ENCODE measurements at places on chromosomes 12 and 14.

DNA sequence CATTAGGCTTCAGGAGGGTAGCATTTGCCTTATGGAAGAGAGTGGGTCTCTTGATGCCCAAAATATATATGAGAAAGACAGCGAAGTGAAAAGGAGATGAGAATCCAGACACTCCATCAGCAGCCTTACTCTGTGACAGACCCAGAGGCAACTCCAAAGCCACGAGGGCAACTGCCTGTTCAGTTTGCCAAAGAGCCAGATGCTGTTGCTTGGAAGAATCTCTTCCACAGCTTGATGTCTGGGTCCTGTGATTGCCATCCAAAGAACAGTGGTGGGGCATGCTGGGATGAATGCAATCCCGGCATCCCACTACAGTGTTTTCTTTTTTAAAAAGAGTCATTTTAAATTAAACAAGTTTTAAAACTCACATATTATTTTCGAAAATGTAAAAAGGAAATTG, 10.9 kb upstream of the OTX2 start:
- DNase-seq, result no peak

DNA sequence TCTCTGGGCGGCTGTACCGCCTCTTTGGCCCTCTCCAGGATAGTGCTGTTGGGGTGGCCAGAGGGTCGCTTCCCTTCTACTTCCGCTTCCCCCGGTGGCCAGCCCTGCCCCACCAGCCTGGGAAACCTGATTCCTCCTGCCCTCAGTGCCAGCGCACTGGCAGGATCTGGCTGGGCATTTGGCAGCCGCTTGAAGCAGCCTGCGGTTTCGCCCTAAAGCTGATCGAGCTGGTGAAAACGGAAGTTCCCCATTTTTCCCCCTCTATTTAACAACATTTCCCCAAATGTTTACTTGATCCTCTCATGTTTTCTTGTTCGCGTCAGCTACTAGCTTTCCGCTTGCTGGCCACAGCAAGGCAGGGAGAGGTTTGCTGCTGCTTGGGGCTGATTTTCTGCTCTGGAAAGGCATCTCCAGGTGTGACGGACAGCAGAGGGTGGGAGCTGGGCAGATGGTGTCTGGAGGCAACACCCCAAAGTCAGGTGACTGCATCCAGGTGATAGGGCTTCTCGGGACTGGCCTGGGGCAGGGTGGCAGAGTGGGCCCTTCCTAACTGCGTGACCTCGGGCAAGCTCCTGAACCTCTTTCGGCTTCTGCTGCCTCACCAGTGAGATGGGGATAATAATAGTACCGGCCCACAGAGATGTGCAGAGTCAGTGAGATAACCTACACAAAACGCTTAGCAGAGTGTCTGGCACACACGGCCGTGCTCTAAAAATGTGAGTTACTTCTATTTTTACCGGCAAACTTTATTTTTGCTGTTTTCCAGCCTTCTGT, 53.1 kb downstream of the TSPAN9 start:
- no peak for DNase-seq

DNA sequence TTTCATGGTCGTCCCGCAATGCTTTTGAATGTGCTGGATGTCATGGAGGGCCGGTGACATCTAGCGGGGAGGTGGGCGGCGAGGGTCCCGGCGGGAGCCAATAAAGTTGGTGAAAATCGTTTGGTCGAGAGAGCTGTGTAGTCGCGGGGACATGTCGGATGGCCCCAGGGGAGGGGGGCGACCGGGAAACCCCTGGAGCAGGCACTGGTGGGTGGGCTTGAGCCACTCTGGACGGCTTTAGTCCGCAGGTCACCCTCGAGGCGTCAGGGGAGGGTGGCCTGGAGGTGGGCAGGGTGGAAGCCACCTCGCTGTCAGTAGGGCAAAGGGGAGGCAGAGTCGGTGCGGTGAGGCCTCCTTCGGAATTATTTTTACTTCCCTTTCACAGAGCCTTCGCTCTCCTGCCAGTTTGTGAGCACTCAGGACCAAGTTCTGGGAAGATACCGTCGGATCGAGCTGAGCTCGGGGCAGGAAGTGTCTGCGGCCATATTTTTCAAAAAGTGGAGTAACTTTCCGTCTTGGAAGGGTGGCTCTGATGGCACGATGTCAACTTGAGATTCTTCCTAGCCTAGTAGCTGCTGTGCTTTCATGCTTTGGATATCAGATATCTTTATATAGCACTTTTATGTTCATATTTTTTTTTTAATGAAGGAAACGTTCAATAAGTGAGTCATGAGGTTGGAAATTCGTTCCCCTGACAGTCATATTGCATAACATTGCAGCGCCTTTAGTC, 28.2 kb downstream of the WBP11 start:
- no peak for DNase-seq

DNA sequence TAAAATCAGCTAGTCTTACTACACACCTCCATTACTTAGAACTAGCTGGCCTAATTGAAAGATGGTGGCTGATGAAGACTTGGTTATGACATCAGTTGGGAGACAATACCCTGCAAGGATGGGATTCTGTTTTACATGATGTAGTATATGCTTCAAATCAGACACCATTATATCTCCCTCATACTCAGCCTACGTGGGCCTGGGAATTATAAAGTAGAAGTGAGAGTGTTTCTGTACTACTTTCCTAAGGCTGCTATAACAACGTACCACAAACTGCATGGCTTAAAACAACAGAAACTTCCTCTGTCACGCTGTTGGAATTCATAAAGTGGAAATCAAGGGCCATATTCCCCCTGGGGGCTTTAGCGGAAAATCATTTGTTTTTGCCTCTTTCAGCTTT, 190.4 kb downstream of the PAH start:
- no peak for DNase-seq

- no peak for DNase-seq
These were observed 32.1 kb upstream of the PPP2R5C start for GRCh38 chr14:101729382-101729781.

GRCh38 chr12:78442454-78442801, 422.1 kb upstream of the SYT1 start:
- no peak for DNase-seq

Measured in retinal pigment epithelial cell (primary cell).